Panc1 (cell line): ENCODE measurements at places on chromosomes 16 and 17. TPM values are rescaled to one million over a fixed set of nuclear protein-coding genes. Genes with fewer than 3 reads are reported as not detected.

Gene ZNF629
- 19.2 TPM for total RNA-seq

Gene IRF8
- total RNA-seq, result 0.62 TPM

- no peak for DNase-seq
Observed at GRCh38 chr16:8137606-8138005, 452.7 kb downstream of the TMEM114 start.

DNA sequence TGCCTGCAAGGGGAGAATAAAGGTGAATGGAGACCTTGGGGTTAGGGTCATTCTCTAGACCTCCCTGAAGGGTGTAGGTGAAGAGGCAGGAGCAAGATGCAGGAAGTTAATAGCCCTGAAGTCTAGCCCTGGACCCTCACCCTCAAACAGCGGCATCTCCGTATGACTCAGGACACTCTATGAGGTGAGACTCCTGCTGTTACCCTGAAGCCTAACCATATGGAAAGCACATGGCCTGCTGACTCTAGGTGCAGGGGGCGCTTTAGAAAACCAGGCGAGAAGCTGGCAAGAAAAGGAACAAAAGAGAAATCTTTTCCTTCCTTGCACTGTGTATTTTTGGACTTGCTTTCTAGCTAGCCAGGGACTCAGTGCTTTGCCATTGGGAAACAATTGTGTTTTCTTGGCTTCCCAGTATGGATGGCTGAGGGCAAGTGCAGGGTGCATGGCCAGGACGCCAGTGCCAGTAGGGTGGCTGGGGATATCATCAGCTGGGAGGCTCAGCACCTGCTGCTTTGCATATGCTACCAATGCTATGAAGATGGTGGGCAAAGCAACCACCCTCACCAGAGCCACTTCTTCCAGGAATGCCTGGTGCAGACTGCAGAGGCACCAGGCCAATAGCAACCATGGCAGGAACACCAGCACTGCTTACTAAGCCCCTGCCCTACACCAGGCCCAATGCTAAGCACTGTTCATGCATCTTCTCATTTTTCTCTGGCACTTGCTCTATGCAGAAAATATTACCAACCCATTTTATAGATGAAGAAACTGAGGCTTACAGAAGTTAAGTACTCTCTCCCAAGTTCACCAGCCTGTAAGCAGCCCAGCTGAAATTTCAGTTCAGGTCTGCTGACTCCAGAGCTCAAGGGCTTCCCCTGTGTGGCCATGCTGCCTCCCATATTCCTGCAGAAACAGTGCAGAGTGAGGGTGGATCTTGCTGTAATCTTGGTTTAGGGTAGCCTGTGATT, 425.1 kb downstream of the SLC39A11 start:
- DNase-seq, result no peak

DNA sequence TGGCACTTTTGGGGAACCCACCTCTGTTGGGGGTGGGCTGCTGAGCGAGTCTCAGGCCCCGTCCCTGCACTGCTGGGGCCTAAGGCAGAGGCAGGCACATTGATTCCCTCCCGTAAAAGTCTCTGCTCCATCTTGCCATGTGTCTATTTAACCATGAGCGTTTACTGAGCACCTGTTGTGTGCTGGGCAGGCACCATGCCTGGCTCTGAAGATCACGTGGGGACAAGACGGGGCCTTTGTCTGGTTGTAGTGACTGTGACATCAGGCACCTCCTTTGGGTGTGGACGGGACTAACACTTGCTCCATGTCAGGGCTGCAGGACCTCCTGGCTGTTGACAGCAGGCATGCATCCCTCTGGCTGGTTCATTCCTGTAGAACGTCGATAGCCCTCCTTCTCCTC, 204.7 kb upstream of the CIBAR2 start:
- DNase-seq, result no peak

GRCh38 chr17:34424814-34425491, 61.9 kb upstream of the CCL1 start:
- DNase-seq, result no peak

- no peak for DNase-seq
Observed at GRCh38 chr16:57613514-57613913, 14.9 kb upstream of the ADGRG1 start.

- no peak for DNase-seq
Observed at GRCh38 chr16:61834082-61834481, 202.2 kb downstream of the CDH8 start.

- no peak for DNase-seq
Observed at GRCh38 chr16:24696699-24697098, 32.8 kb upstream of the TNRC6A start.
